NCI-H2029 treated with DMSO at 0.1 percent for 48 hours (cell line): ENCODE measurements at places on chromosomes 2 and 18.

DNA sequence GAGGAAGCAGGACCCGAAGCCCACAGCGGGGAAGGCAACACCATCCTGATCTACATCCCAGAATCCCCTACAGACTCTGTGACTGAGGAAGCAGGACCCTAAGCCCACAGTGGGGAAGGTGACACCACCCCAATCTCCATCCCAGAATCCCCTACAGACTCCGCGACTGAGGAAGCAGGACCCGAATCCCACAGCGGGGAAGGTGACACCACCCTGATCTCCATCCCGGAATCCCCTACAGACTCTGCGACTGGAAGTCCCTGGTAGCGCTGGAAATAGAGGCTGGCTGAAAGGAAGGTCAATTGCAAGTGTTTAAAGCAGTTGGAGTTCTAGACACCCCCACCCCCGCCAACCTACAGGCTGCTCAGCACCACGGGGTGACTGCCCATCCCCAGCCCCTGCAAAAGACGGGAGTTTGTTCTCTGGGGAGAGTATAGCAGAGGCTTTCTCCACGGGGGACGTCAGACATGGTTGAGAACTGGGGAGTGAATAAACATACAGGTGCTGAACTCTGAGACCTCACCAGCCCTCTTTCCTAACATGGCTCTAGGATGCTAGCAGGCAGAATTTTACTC is 21.0 kb downstream of the CIB4 start:
- DNase-seq: no peak

DNA sequence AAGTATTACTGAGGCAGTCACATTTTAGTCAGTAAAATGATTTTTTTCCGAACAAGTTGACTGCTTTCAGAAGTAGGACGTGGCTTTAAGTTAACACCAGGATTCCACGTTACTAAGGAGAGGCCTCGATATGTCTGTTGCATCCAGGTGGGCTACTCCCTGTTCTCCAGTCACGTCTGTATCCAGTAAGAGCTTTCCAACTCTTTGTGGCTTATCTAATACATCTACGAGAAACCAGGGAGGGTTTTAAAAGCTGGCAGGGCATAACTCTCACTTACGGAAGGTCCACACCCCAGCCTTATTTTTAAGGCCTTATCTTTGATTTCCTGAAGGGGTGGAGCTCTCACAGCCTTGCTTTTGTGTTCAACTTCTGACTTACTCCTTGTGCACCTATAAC is 99.2 kb downstream of the SLC8A1 start:
- DNase-seq: no peak

- no peak for DNase-seq
Measured at GRCh38 chr2:42049221-42050009, 1.6 kb downstream of the PKDCC start.

GRCh38 chr2:138744713-138745112 is 35.5 kb downstream of the NXPH2 start:
- DNase-seq: no peak

DNA sequence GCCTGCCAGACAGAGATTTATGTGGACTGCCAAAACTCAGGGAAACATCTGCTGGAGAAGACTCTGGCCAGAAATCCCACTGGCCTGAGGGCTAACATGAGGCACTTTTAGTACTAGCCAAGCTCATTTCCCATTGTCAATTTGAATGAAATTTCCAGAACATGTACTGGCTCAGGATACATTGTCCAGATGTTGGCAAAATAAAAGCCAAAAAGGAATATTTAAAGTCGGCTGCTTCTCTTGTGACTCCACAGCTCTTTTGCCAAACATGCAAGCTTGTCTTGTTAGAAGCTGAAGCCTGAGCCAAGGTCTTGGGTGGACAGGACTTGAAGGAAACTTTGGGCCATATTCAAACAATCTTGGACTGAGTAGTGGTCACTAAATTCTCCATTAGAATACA is 215.5 kb downstream of the NCKAP5 start:
- DNase-seq: no peak

GRCh38 chr2:235579128-235579527 is 85.3 kb downstream of the AGAP1 start:
- no peak for DNase-seq

GRCh38 chr2:157460384-157460837 is 16.5 kb upstream of the CYTIP start:
- DNase-seq: no peak

DNA sequence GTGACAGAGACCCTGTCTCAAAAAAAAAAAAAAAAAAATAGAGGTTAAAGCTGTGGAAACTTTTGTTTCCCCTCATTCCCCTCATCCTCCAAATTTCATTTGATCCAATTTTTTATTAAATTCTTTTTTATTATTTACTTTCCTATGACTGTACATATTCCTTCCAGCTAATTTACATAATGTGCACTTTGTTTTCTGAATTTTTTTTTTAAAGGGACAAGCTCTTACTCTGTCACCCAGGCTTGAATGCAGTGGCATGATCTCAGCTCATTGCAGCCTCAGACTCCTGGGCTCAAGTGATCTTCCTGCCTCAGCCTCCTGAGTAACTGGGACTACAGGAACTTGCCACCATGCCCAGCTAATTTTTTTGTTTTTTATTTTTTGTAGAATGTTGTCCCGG is 10.3 kb downstream of the ANKAR start:
- no peak for DNase-seq

DNA sequence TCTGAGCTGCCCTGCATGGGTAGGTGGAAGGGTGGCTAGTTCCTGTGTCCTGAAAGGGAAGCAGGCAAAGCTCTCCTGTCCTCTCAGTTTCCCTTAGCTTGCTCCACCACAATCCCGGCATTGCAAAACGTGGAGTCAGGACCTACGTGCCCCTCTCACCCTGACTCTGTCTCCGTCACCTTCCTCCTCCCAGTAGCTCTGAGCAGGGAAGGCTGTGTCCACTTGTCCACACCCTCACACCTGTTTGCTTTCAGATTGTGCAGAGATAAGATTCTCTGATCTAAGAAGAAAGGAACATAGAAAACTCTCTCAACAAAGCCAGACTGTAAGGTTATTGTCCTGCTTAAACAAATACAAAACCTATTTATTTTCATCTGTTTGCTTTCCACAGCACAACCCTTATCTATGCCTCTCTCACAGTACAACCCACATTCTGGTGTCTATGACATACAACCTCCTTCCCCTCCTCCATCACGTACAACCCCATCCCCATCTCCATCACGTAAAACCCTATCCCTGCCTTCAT is 79.0 kb downstream of the ALPK2 start:
- DNase-seq: no peak

GRCh38 chr2:122183890-122184289 is 428.4 kb downstream of the TSN start:
- DNase-seq: no peak

- DNase-seq: no peak
Measured at GRCh38 chr2:205585449-205586383, 96.6 kb upstream of the NRP2 start.

DNA sequence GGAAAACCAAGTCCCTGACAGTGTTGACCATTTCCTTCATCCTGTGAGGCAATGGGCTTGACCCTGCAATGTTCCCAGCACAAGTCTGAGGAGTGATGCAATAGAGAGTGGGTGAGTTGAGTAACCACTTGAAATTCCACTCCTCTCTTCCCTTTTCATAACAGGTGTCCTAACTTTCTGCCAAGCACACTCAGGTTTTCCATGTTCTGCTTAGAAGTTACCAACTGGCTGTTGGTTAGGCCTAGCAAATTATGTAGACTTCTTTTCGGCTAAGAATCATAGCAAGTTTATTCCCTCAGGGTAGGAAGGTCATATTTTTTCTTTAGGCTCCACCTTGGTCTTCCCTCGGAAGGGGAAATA is 11.5 kb downstream of the GNLY start:
- DNase-seq: no peak

DNA sequence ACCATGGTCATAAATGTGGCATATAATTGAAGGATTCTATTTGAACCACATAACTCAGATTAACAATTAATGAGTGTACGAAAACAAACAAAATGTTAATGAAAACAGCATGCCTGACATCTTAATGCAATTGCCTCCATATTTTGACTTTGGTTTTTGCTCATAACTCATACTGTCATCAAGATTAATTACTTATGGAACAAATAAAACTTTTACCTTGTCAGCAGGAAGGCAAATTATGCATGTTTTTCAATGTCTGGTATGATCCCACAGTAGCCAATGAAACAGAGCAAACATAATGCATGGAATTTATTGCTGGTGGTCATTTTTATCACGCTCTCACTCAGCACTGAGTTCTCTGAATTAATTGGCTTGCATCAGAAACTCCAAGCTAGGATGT is 5.1 kb downstream of the PLEKHM3 start:
- no peak for DNase-seq

DNA sequence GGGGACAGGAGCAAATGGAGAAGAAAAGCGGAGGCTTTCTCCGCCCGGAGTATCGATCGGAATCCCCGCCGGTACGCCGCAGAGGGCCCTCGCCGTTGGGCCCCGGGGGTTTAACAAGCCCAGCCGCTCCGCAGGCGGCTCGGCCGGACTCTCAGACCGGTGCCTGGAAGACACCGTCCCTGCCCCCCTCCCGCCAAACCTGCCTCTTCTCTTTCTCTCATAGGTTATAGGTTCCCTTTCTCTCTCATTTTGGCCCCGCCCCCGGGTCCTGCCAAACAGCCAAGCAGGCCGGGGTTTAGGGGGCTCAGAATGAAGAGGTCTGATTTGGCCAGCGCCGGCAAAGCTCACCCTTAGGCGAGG is 4.4 kb downstream of the ONECUT2 start:
- DNase-seq: no peak

GRCh38 chr2:216601632-216602409 is 31.4 kb upstream of the IGFBP2 start:
- DNase-seq: no peak

GRCh38 chr2:220891405-220891804 is 680.7 kb downstream of the EPHA4 start:
- no peak for DNase-seq

DNA sequence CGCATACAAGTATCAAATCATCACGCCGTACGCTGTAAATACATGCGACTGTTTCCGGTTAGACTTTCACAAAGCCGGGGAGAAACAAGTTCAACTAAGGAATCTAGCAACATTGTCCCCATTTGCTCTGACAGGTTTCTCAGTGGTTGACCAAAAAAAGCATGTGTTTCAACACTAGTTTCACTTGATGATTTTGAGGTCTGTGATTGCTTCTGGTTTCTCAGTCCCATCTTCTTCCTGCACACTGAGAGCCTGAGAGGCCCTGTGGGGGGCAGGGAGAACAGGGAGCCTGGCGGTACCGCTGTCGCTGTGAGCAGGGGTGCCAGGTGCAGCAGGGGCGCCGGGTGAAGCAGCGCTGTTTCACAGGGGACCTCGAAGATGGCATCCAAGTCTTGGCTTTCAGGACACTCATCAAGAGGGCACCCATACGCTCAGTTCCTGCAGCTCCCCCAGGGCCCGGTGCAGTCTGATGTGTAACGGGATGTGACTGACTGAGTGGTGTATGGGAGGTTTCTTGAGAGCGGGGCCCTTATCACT is 270.9 kb downstream of the TWIST2 start:
- no peak for DNase-seq

GRCh38 chr2:239936838-239937581 is 88.1 kb downstream of the NDUFA10 start:
- DNase-seq: no peak

- DNase-seq: no peak
Measured at GRCh38 chr18:33711514-33711913, 133.5 kb downstream of the ASXL3 start.

DNA sequence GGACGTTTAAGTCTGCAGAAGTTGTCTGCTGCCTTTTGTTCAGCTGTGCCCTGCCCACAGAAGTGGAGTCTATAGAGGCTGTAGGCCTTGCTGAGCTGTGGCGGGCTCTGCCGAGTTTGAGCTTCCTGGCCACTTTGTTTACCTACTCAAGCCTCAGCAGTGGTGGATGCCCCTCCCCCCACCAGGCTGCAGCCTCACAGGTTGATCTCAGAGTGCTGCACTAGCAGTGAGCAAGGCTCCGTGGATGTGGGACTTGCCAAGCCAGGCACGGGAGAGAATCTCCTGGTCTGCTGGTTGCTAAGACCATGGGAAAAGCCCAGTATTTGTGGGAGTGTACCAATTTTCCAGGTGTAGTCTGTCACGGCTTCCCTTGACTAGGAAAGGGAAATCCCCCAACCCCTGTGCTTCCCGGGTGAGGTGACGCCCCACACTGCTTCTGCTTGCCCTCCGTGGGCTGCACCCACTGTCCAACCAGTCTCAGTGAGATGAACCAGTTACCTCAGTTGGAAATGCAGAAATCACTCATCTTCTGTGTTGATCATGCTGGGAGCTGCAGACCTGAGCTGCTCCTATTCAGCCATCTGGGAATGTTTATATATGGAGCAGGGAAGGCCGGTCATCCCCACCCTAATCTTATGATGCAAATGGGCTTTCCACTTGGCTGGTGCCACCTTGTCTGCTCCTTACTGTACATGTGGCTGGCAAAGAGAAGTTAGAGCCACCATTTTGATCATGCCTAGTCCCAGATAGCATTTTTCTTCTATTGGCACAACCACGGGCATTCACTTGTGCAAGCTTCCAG is 156.9 kb upstream of the ITGA6 start:
- no peak for DNase-seq

DNA sequence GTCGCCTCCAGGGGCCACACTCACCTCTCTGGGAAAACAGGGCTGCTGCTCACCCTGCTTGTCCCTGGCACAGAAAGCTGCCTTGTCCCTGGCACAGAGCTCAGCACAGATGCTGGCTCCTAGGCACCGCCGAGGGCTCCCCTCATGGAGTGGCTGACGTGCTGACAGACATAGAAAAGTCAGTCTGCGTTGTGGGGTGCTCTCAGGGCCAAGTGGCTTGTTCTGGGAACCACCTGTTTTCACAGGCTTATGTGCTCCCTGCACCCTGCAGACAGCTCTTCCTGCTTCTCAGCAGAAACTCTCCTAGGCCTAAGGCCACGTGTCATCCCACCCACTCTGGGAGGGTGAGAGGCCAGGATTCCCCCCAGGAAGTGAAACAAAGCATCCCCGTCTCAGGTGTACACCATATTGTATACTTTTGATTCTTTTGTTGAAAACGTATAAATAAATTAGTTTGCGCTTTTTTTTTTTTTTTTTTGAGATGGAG is 84.7 kb upstream of the TMEM200C start:
- no peak for DNase-seq

DNA sequence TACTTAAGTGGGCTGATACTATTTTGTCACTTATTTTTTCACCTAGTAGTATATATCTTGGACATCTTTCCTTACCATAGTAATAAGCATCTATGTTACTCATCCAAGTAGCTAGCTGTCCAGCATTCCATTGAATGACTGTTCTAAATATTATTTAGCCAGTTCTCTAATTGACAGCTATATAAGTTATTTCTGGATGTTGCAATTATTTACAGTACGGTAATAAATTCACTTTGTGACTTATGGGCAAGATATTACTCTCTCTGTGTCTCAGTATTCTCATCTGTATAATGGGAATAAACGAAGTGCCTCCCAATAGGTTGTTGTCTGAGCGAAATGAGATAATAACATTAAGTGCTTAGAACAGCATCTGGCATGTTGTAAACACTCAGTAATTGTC is 46.6 kb upstream of the AGAP1 start:
- no peak for DNase-seq
